ENCODE measurements at places on chromosomes 2 and 18.

DNA sequence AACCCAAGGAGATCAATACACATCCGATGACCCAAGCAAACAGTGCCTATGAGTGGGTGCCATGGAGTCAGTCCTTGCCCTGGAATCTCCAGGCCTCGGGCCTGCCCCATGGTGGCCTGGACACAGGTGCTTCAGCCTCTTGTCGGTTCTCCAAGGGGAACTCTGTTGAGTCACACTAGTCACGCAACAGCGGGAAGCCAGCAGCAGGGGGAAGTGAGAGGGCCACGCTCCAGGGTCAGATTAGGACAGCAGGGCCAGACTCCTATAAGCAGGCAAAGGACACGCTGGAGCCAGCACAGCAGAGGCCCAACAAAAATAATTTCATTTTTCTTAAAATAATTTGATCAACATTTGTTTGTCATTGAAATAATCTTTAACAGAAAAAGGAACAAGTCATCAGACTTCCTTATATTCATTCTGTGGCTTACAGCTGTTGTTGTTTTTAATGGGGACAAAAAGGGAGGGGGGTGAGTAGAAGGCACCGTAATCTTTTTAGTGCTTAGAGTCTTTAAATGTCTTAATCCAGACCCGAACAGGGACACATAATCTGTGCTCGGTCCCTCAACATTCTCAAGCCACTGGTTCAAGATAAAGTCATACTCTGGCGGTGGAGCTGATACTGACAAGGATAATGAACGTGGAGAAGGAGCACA lies 16.4 kb upstream of the ARMC9 start:
- no peak for DNase-seq

DNA sequence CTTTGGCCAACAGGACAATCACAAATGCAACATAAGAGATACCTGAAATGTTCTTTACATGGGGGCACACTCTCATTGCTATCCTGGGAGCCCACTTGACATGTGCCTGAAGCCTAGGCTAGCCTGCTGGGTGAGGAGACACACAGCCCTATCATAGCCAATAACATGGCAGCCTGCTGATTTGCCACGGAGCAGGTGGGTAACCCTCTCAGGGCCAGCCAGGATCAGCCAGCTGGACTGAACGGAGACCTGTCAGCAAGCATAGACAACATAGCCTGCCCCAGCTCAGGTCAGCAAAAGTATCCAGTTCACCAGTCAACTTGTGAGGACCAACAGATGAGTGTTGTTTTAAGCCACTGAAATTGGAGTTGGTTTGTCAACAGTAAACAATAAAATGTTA lies 566.5 kb downstream of the DCDC2C start:
- no peak for DNase-seq

GRCh38 chr18:35683021-35683420 lies 101.5 kb downstream of the GALNT1 start:
- no peak for DNase-seq

DNA sequence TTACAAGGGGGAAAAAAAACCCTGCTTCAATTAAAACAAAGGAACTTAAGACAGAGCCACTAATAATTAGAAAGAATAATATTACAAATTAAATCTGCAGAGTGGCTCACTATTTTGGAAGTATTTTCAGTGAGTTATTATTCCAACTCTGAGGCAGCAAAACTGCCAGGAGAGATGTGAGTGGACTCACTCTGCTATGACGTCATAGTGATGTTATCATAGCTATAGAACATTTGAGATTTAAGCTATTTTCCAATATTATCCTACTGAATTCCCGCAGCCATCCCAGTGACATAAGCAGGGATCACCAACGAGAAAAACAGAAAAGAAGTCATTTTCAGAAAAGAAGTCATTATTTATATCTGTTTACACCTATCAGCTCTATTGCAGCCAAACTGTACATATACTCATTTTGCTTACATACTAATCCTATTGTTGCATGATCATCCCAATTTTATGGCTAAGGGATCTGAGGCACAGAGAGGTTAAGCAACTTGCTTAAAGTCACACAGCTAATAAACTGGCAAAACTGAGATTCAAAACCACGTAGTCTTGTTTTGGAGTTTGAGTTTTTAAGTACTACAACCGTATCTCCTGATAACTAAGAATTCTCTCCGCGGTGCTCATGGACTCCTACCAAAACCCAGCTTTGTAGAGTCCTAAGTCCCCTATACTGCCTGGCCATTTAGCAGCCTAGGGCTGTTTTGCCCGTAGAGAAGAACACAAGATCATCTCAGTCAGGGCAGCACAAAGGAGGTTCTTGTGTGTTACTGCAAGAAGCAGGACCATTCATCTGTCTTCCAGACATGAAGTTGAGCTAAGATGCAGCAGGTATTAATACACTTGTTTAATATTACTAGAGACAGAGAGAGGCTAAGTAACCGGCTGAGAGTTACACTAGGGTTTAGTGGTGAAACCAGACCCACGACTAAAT lies 299.8 kb downstream of the TCF4 start:
- no peak for DNase-seq

DNA sequence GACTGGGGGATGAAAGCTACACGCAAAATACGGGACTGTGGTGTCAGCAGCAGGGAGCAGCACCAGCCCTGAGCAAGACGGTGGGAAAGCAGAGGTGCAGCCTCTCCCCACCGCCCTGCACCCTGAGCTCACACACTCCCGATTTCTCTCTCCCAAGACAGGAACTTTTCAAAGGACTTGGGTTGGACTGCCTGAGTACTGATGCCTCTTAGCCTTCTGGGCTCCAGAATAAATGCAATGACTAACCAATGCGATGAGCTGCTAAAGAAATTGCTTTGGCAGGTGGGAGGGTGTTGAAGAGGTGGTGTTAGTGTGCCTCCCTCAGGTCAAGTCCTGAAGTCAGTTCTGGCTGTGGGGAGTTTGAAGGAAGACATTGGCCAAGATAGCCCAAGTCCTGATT lies 9.6 kb downstream of the TRIM54 start:
- DNase-seq: no peak

DNA sequence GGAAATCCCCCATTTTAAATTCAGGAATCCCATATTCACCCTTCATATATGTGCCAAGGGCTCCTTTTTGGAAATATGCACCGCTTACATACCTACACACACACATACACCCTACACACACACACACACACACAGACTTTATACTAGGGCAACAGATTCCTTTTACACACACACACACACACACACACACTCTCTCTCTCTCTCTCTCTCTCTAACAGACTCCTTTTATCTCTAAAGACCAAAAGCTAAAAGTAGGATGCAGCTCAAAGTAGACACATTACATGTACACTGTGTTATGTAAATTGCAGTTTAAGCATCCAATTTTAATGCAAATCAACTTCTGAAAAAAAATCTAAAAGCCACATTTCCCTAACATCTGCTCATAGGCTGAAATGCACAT lies 130.9 kb upstream of the CAPN13 start:
- no peak for DNase-seq

DNA sequence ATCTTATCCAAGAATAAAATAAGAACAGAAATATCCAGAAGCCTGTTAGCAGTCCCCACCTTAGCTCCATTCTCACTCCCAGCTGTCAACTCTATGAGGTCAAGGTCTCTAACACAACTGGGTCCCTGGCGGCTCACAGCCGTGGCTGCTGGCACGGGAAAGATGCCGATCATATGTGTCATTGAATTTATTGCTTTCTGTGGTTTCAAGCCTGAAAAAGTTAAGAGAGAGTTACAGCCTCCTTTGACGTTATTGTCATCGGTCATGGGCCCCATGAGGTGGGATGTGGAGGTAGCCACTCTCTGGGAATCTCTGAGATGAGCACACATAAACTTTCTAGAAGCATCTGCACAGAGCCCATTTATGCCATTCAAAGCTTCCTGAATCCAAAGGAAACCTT lies 28.7 kb upstream of the CABLES1 start:
- no peak for DNase-seq

- no peak for DNase-seq
Observed at GRCh38 chr2:233999182-233999581, 51.3 kb upstream of the SPP2 start.

GRCh38 chr2:113720167-113720566 lies 36.3 kb downstream of the SLC35F5 start:
- DNase-seq: no peak

GRCh38 chr18:54416436-54416835 lies 58.7 kb downstream of the C18orf54 start:
- no peak for DNase-seq

DNA sequence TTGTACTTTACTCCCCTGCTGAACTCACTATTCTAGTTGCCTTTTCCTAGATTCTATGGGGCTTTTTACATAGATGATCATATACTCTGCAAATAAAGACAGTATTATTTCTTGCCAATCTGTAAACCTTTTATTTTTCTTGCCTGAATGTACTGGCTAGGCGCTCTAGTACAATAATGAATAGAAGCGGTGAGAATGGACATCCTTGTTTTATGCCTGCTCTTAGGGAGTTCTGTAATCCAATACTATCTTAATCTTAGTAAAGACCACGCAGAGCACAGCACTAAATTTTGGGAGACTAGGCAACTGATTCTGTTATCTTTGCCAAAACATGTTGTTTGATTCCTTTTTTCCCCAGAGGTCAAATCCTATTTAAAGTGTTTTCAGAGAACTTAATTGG lies 7.0 kb downstream of the KRCC1 start:
- DNase-seq: no peak

DNA sequence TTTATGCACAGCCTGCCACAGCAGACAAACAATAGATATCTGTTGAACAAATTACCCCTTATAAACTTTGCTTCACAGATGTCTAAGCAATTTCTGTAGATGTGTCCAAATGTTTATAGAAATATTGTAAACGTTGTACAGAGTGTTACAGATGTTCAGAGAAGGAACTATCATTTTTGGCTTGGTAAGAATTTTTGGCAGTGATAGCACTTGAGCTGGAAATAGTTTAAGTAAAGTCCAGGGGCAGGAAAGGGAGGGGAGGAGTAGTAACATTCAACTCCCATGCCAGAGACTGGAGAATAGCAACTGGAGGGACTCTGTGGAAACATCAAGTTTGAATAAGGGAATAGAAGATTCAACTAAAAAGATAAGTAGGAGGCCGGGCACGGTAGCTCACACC lies 4.4 kb downstream of the PTRHD1 start:
- no peak for DNase-seq

DNA sequence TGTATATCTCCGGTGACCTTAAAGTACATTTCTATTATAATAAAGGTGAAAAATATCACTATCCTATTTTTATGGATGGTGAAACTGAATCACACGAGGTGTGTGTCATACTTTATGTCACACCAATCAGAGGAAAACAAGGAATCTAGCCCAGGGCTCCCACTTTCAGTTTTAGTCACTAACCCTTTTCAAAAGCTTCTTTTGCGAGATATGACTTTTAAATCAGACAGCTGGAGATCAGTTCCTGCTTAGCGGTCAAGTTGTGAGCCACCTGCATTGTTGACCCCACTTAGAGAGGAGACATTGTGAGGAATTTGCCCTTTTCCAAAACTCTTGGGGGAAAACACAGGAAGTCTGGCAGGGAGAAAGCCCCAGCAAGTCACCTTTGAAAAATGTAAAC lies 70.5 kb downstream of the CPS1 start:
- no peak for DNase-seq

DNA sequence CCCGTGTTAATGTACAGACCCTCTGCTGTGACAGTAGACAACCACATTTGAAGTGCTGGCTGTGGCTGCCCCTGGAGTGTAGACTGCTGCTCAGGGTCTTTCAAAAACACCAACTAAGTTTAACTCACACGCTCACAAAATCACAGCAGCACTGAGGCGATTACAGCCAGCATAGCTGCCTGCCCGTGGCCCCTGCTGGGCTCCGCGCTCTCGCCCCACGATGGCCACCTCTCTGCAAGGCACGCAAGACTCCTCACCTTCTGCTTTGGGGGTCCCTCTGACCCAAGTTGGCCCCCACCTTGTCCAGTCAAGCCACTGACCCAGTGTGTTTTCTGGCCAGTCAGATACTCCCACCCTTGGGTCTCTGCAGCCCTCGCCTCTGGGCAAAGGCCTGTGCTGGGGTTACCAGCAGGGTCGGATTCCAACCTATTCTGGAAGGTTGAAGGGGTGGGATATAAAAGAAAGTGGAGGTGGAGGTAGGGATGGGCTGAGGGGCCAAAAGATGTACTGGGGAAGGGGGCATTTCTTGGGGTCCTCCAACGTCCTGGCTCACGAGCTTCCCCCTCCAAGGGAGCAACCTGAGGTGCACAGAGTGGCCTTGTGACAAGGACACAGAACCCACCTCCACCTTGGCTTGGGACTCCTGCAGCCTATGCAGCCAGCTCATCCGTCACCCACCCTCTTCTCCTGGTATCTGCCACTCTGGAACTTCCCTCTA lies 2.9 kb upstream of the B3GNT7 start:
- DNase-seq: no peak

- DNase-seq: no peak
Observed at GRCh38 chr2:40343902-40344301, 108.0 kb downstream of the SLC8A1 start.

DNA sequence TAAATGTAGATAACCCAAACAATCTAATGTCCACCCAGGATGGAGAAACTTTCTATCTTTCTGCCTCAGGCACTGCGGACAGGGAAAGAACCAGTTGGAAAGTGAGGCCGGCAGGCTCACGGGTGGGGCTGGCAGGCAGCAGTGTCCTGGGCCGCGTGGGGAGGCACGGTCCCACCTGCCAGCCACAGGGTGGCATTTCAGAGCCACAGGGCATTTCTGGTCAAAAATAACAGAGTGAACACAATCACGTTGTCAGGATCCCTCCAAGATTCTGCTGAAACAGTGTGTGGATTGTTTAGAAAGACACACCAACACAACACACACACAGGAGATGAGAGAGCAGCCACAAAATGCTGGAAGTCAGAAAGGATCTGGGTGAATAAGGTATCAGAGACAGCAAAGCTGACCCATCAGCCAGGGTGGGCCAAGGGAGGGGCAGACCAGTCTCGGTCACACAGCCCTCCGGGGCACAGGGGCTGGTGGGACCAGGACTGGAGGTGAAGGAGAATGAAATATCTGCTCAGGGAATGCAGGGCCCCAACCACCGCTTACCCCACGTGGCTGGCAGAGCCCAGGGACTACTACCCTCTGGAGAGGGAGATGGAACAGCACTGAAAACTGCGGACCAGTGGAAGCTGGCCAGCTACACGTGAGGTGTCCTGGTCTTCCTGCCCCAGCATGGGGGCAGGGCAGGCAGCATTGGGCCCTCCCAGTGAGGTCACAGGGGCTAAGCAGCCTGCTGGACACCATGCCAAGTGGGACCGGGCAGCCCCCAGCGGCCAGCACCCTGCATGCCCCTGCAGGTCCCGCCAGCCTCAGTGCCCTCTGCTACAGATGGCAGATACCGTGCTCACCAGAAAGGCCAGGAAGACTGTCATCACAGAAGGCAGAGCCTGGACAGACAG lies 173.9 kb downstream of the HDAC4 start:
- DNase-seq: no peak

- no peak for DNase-seq
Observed at GRCh38 chr2:6920743-6921064, 3.5 kb downstream of the RNF144A start.

DNA sequence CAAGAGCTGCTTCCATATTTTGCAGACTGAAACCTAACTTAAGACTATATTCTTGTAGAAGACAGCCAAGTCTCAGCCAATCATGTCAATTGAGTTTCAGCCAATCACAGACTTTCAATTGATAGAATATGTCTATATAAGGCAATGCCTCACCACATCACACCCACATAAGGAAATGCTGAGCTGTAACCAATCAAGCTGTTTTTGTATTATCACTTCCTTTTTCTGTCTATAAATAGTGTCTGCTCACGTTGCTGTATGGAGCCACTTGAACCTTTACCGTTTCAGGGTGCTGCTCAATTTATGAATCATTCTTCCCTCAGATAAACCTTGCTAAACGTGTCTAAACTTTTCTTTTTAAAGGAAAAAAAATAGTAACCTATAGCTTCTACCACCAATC lies 1554.4 kb upstream of the LRRTM1 start:
- DNase-seq: no peak

GRCh38 chr2:191836853-191837769 lies 9.8 kb downstream of the CAVIN2 start:
- no peak for DNase-seq

Data from activated naive CD4-positive, alpha-beta T cell treated with Interleukin-2 at 50 U/mL for 16 hours (primary cell).